T-helper 1 cell (primary cell): ENCODE measurements at places on chromosomes 16 and 17.

DNA sequence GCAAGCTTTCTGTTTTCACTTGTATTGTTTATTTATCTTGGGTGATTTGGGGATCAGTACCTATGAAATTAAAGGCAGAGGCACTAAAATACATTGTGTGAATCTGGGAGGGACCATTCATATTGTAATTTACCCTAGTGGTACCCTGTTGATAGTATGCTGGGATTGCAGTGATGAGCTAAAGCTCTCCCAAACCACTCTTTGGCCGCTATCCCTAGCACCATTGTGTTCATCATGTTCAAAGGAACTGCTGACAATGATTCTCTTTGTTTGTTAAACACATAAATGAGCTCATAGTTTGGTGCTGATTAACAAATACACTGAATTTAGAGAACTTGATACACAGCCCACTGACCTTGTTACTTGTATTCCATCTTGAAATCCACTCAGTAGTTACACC is 1469.8 kb downstream of the CDH11 start:
- no peak for DNase-seq

GRCh38 chr17:78491236-78492115 is 85.7 kb downstream of the DNAH17 start:
- no peak for DNase-seq

GRCh38 chr16:59634004-59634579 is 900.0 kb upstream of the GOT2 start:
- DNase-seq = no peak

DNA sequence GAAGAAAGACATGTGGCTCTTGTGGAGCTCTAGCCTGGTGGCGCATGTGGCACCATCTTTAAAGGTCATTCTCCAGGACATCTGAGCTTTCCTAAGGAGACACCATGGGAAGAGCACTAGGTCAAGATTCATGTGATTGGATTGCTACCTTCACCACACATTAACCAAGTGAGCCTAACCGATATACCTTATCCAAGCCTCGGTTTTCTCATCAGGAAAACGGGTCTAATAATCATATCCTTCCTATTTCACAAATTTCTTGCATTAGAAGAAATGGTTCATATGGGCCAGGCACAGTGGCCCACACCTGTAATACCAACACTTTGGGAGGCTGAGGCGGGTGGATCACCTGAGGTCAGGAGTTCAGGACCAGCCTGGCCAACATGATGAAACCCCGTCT is 58.3 kb downstream of the TMEM186 start:
- DNase-seq = no peak

DNA sequence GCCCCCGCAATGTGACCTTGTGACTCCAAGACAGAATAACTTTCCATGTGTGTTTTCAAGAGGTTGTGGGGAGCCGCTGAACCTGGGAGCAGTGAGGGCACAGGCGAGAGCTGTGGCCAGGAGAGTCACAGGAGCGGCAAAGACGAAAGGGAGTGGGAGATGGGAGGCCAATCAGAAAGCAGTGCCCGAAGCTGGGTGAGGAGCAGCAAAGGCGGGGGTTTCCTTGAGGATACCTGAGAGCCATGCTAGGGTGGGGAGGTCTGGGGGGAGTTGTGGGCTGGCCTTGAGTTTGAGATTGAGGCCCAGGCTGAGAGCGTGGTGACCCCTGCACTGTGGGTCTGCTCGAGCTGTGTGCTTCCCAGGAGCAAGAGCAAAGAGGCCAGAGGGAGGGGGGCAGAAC is 23.2 kb upstream of the NPTX1 start:
- no peak for DNase-seq

- DNase-seq = no peak
Measured at GRCh38 chr16:1654505-1655268, 23.4 kb upstream of the JPT2 start.

GRCh38 chr17:27471321-27472269 is 15.3 kb downstream of the KSR1 start:
- DNase-seq = peak; percentile 40

GRCh38 chr17:2420176-2420575 is 19.3 kb upstream of the MNT start:
- DNase-seq = no peak
